Gastrocnemius medialis (tissue), 4 donors: ENCODE measurements at places on chromosomes 5 and 9.

GRCh38 chr9:107755246-107755645, 265.7 kb upstream of the KLF4 start:
- DNase-seq: no peak

DNA sequence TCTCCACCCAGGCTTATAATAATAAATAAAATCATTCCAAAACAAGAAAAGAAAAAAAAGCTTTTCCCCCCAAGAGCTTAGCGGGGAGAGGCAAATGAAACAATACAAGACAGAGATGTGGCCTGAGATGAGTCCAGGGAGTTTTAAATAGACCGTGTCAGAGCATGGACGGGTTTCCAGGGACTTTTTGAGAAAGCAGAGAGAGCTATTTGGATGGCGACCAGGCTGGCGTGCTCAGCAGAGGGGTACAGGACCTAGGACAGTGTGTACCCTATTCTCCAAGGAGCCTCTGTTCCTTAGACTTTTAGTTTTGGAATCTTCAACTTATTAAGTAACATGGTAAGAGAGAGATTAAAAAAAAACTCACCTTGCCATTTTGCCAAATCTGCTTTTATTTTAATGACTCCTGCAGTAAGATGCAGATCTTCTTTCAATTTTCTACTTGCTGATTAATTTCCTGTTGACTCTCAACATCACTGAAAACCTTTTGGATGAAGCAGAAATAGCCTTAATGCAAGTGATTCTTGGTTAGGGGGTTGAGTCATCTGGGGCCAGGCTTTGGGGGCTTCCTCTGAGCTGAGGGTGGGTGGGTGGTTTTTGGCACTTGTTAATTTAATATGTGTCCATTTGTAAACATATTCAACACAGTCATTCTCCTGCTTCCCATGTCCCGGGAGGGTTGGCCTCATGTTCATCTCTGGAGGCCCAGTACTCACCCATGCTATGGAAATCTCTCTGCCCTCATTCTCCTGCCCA, 49.6 kb upstream of the OSMR start:
- DNase-seq: peak; percentile 74

GRCh38 chr9:123434619-123435240, 78.7 kb downstream of the CRB2 start:
- no peak for DNase-seq

DNA sequence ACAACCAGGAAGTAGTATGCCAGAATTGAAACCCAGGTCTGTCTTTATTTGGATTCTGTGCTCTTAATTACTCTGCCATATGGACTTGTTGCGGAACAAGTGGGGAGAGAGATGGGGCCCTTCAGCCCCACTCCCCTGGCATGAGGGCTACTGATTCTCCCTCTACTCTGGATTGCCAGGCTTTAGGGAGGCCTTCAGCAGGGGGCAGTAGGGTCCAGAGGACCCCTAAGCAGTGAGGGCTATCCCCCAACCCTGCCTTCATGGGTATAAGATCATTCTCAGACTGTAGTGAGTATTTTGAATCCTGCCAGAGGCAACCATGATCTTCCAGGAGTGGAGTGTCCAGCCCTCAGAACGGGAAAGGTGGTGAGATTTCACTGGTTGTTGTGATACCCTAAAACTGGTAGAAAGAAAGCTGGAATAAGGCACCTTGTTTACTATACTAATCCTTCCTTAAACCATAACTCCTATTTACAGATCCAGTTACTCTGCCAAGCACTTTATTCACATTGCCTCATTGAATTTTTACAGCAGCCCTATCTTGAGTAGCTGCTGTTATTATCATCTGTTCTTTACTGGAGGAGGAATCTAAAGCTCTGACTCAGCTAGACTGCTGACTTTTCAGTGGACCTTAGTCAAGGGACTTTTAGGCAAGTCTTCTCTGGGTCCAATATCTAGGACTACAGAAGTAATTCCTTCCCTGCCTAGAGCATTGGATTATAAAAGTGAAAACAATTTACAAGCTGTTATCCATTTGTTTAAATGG, 31.3 kb upstream of the LARP1 start:
- no peak for DNase-seq

DNA sequence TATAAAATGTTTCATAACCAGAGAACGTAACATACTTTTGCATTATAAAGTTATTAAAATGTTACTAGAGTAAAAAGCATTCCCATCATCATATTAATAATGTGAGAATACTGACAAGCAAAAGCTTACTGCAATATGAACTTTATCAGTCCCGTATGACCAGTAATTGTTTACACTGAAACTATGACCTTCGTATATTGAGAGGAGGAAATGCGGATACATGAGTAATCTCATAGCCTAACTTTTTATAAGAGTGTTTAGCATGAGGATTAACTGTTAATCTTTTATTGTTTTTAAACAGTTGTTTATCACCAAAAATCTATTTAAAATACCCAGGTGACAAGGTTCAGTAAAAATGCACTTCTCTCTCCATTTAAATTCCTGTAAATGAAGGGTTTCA, 272.4 kb downstream of the SLF1 start:
- no peak for DNase-seq

DNA sequence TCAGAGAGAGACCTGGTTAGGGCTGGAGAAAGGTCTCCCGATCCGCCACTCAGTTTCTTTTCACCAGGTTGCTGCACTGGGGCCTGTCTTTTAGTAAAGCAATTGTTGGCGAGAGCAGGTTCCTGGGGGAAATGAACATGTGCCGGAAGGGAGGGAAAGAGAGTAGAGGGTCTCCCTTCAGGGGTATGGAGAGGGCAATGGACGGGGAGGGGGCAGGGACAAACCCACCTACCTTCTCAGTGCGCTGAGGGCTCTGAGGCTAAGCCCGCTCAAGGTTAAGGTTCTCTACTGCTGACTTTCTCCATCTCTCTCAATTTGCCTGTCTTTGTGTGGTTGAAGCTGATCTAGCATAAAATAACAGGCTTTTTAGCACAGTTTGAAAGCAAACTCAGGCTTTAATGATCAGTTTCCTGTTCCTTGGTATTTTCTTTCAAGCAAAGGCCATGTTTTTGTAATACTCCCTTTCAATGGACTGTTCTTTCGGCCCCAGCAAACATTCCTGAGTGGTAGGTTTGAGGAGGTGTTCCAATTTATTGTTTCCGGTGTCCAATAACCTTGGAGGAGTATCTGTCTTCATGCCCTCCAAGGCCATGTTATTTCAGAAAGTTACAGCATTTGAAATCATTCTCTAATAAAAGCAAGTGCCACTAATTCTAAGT, 25.5 kb upstream of the TRAF1 start:
- no peak for DNase-seq

DNA sequence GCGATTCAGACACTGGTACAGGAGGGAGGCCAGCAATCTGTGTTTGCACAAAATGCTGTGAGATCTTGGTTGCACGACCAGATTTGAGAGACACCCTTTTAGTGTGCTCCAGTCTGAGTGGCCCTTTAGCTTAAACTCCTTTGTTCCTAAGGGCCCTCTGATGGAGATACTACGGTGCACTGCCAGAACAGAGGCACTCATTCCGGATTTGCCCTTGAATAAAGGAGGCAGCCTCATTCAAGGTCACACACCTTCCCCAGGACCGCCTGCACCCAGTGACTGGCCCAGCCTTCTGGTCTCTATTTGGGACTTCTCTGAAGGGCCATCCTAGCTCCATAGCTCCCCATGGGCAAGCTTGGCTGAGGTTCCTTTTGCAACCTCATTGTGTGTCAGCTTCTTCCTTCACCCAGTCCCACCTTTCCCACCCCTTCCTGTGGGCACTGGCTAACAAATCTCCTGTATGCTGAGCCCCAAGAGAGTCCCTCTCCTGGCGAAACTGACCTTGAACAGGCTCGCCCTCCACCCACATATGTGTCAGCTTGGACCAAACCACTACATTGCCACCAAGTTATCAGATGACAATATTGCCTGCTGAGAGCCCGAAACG, 191.7 kb downstream of the GABBR2 start:
- no peak for DNase-seq

DNA sequence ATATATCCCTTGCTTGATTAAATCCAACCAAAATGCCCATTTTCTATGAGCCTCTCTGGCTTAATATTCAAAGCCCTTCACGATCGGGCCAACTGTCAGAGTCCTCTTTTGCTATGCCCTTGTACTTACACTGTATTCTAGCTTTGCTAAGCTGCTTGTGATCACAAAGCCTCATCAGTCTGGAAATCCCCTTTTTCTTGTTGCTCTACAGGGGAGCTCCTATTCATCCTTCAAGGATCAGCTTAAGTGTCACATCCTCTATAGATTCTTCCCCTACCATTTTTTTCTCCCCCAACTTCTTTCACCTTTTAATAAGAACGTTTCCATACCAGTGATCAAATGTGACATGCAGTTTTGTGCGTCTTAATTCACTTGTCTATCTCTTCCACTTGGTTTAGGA, 450.4 kb upstream of the CHD1 start:
- DNase-seq: no peak

DNA sequence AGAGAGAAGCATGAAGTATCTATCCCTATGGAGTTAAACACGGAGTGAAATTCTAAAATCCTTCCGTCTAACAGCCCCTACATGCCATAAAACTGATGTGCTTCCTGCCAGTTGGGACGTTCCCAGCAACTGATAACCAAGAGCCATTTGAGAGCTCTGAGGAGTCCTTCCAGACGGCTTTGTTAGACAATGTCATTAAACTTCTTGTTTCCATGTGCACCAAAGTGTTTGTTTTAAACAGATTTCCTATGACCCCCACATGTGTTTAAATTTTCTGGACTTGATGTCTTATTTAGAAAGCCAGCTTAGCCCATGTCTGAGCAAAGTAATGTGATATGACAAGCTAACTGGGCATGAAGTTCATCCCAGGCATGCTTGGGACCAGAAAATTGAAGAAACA, 57.2 kb upstream of the LPAR1 start:
- DNase-seq: no peak

DNA sequence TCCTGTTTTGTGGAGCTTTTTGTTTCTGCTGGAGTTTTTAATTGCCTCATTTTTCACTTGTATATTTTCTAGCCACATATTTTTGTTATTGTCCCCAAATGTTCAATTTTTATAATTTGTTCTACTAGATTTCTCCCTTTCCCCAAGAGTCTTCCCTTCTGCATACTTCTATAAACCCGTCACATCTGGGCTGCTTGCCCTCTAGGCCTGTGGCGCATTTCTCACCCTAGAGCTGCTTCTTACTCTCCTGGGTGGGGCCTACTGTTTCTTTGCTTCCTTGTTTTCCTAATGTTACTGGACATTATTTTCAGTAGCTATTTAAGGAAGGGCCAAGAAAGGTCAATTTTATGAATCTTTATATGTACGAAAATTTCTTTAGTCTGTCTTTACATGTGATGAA, 51.5 kb downstream of the NXNL2 start:
- DNase-seq: no peak

DNA sequence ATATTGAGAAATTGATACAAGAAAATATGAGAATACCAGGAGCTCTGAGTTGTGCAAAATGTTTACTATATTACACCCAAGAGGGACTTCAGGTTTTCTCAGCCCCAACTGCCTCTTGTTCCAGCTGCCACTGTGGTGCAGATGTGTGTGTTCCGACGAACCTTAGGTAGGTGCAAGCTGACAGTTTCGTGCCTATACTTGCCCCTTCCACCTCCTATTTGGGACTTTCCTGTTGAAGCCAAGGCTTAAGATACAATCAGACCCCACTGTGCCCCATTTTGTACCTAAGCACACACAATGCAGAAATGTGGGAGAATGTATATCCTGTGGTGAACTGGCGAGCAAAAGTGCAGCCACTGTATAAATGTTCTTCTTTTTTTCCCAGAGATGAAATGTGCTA, 80.2 kb downstream of the LURAP1L start:
- DNase-seq: no peak

GRCh38 chr5:73436535-73437100, 12.0 kb downstream of the FOXD1 start:
- no peak for DNase-seq

GRCh38 chr5:99141534-99142128, 212.8 kb upstream of the CHD1 start:
- no peak for DNase-seq

- no peak for DNase-seq
Observed at GRCh38 chr5:74978345-74978744, 74.0 kb downstream of the GCNT4 start.

DNA sequence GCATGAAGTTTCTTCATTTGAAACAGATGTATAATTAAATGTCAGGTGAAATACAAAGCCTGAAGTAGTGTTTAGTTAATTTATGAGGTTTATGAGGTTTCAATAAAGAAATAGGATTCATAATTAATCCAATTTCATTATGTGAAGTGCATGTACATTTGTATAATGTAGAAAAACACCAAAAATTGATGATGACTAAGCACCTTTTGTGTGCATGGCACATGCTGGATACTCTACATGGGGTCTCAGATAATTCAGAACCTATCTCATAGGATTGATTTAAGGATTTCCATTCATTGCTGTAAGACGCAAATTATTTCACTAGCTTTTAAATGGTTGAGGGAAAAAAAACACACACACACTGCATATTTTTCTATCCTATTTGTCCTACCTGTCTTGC, 143.9 kb downstream of the ESM1 start:
- no peak for DNase-seq

GRCh38 chr5:90381213-90381929, 28.2 kb downstream of the CETN3 start:
- no peak for DNase-seq

DNA sequence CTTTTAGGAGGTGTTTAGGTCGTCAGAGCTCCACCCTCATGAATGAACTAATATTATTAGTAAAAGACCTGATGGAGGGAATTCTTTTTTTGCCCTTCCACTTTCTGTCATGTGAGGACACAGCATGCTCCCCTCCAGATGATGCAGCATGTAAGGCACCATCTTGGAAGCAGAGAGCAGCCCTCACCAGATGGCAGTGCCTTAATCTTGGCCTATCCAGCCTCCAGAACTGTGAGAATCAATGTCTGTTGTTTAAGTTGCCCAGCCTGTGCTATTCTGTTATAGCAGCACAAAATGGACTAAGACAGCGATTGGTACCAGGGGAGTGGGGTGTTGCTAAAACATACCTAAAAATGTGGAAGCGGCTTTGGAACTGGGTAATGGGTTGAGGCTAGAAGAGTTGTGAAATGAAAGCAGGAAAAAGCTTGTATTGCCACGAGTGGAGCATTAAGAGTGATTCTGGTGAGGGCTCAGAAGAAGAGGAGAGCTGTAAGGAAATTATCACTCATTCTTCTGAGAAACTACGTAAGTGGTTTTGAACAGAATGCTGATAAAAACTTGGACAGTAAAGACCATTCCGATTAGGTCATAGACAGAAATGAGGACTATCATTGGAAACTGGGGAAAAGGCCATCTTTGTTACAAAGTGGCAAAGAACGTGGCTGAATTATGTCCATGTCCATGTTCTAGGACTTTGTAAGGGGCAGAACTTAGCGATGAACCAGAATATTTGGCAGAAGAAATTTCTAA, 28.6 kb downstream of the PTPDC1 start:
- no peak for DNase-seq

DNA sequence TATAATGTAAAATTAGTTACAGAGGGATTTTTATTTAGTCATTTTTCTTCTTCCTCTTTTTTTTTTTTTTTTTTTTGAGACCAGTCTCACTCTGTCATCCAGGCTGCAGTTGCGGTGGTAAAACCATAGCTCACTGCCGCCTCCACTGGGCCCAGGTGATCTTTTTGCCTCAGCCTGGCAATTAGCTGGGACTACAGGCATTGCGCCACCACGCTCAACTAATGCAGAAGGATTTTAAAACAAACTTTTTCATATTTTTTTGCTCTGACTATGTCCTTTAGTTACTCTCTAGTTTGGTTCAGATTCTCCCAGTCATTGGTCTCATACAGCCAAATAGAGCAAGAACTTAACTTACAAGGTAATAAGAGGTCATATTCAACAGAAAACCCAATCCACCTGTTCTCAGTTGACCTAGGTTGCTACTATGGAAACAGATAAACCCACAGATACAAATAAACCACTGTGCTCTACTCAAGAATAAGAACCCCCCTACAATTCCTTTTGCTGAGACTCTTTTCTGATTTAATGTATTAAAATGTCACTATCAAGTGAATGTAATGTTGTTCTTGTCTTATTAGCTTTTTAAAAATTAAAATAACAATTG, 50.1 kb upstream of the TTC39B start:
- no peak for DNase-seq
